ENCODE measurements at places on chromosomes 4 and X.

DNA sequence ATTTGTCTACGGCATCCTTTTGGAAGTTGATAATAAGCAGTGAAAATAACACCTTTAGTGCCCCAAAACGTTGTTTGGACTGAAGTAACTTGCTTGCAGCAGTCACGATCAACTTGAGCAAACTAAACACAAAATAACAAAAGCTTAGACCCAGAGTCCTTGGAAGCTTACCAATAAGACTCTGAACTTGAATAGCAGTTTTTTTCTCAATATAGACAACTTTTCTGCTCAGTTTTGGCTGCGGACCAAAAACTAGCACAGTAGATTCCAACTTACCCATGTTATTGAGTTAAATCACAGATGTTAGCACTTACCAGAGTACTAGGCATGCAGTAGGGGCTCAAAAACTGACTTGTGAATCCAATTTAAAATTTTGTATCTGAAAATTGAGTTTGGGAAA is 746.9 kb downstream of the PCDH19 start:
- DNase-seq = no peak

DNA sequence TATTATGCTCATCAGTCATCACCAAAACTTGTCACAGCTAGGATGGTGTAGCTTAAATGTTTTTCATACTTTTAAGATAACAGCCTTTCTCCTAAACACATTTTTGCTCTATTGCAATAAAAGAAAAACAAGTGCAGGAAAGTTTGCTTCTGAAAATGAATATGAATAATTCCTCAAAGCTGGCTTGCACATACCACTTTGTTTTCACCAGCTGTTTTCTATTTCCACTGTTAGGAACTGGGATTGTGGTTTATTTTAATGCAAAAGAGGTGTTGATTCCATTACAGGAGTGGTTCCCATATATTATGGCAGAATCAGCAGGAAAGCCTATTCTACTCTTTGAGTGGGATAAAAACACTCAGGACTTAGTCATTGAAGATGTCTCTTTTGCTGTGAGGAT is 145.9 kb downstream of the PPA2 start:
- no peak for DNase-seq

DNA sequence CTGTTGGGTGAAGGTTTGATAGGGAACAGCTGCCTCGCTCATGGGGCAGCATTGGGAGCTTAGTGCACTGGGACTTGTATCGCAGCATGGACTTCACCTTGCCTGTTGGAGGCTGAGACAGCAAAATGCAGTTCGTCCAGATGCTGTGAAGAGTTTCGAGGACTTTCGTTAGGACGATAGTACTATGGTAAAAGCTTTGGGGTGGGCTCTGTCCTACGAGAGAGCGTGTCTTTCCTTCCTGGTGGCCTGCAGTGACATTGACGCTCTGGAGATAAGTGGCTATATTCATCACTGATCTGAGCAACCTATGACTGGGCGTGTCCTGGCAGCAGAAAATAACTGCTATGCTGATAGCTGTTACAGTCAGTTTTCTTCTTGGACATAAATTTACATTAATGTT is 44.8 kb downstream of the ARHGAP10 start:
- no peak for DNase-seq

- DNase-seq = no peak
These were observed 43.6 kb upstream of the IL1RAPL2 start for GRCh38 chrX:104522386-104522785.

GRCh38 chr4:153398713-153399112 is 54.2 kb downstream of the MND1 start:
- DNase-seq = no peak

DNA sequence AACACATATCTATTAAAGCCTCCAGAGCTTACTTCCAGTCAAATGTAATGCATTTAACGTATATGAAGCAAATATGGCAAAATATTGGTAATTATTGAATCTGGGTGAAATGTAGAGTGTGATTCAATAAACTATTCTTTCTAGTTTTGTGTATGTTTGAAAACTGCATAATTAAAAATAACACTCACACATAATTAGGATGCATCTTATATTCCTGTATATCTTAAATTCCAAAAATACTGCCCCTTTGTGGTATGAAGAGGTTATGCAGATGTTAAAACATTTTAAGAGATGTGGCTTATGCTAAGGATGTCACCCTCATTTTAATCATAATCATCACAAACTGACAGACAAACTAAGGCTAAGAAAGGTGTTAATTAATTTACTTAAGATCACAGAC is 182.9 kb downstream of the COX18 start:
- no peak for DNase-seq

- no peak for DNase-seq
These were observed 1511.1 kb downstream of the TECRL start for GRCh38 chr4:62898115-62898514.

DNA sequence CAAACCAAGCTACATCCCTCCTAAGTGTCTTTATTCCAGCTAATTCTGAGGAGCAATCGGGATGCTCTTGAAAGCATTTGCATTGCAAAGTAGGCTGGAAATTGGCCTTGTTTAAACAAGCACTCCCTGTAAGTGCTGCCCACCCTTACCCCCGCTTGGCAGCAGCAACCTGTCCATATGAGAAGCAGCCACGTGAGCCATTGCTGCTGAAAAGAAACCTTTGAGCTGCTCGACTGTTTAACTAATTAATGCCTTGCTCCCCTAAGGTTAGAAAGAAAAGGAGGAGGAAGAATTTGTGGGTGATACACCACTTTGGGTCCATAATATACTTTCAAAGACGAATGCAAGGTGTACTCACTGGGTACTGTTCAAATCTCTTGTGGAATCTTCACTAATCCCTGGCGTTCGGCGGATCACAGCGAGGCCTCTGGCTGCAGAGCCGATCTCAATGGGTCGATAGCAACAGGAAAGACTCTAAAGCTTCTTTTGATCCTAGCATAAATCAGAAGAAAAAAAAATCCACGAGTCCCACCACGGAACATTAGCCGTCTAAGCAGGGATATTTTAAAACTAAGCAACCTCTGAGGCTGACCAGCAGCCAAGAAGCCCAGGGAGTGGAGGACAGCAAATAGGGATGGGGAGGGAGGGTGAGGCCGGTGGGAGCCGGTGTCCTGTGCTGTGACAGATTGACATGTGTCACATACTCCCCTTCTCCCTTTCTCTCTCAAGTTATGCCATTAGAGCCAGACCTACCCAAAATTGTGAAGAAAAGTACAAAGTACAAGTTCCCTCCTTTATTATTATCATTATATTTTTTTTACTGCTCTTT is 37.2 kb upstream of the MGST2 start:
- no peak for DNase-seq

- no peak for DNase-seq
These were observed 124.8 kb downstream of the ANTXR2 start for GRCh38 chr4:79948261-79948660.

DNA sequence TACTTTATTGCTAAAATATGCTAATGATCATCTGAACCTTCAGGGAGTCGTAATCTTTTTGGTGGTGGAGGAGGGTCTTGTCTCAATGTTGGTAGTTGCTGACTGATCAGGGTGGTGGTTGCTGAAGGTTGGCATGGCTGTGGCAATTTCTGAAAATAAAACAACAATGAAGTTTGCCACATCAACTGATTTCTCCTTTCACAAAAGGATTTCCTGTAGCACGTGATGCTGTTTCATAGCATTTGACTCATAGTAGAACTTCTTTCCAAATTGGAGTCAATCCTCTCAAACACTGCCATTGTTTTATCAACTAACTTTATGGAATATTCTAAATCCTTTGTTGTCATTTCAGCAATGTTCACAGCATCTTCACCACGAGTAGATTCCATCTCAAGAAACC is 19.3 kb downstream of the DDIT4L start:
- no peak for DNase-seq

- DNase-seq = peak; percentile 81
These were observed at the start of gene HCFC1 for GRCh38 chrX:153971450-153972367. Gene HCFC1 (minus strand): TSS chrX:153971818. CDS start chrX:153970840, 978 bp downstream.

- no peak for DNase-seq
These were observed 51.6 kb upstream of the STOX2 start for GRCh38 chr4:183853548-183853940.

DNA sequence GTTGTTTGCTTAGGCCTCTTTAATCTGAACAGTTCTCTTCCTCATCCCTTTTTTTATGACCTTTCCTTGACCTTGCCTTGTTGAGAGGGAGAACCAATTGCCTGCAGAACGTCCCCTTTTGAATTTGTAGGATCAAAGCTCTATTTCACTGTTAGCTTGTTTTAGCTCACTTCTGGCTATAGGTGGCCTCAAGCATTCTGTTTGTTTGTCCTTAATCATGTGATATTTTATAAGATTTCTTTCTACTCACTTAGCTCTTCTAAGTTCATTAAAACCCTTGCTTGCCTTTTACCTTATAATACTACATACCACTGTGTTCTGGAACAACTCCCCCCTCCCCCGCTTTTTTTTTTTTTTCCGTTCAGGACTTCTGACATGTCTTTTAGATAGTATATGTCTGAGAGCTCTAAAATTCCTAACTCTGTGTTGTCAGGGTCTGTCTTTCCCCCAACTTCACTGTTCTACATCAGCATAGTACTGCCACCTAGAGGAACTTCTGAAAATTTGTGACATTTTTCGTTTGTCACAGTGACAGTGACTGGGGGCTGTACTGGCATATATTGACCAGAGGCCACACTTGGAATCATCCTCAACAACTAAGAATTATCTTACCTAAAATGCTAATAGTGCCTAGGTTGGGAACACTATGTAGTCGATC is 128.5 kb downstream of the LARP7 start:
- no peak for DNase-seq

DNA sequence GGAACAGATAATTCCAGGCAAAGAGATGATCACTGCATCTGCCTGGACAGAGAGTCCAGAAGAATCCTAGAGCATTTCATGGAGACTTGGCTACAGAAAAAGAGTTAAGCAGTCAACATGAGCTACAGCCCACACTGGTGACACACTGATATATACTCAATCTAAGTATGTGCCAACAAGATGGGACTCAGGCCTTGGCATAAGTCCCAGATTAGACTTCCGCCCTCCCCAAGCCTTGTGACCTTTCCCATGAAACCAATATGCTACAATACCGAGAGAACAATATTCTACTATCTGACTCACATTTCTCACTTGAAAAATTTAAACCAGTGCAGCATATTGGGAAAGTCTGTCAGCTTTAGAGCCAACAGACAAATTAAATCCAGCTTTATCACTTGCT is 65.7 kb upstream of the SLITRK2 start:
- DNase-seq = peak; percentile 20

DNA sequence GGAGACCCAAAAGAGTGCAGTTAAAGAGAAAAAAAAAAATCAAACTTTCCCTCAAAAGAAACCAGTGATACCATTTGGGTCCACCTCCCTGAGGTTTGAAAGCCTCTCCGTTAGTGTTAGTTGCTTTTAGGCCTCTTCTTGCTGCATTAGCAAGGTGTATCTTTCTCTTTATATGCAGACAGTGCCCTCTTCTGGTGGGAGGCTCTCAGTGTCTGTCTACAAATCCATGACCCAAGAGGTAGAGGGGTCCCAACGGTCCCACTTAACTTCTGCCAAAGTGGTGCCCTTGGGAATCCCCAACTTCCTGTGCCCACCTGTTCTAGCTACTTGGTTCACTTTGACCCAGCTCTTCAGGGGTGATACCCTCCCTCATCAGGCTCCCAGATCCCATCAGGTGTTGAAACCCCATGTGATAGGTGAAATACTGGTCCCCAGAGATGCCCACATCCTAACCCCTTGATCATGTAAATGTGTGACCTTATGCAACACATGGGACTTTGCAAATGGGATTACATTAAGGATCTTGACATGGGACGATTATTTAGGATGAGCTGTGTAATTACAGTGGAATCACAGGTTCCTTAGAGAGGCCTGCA is 63.7 kb upstream of the CD99 start:
- DNase-seq = no peak

- DNase-seq = no peak
These were observed 80.8 kb upstream of the IQCM start for GRCh38 chr4:149896432-149896831.

DNA sequence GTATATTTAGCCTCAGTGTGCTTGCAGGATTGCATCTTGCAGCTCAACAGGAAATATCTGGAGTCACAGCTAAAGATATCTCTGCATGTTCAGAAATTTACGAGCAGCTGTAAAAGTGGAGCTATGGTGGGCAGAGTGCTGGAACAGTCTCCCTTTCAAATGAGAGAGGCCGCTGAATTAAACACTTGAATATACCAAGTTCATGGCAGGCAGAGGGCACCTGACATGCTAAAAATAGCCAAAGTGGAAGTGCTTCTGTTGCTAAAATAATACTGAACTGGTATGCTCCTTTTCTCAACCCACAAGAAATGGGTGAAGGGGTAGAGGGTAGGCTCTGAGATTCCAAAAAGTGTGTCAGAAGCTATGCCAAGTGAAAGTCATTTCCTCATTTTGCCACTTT is 98.1 kb downstream of the MGST2 start:
- no peak for DNase-seq

DNA sequence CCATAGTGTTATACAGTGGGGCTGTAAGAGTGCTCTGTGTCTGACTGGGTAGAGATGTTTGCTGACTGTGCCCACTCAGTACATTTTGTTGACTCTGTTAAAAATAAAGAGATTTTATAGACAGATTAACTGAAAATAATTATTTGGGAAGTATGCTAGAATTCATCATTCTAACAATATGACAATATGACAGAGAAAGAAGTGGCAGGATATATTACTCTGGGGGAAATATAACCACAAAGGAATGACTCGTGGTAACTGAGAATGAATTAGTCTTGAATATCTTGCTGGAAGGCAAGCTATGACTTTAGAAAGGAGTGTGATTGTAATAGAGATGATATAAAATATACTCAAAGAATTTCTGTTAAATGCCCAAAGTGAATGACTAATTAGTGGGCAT is 46.8 kb downstream of the TMEM165 start:
- no peak for DNase-seq

DNA sequence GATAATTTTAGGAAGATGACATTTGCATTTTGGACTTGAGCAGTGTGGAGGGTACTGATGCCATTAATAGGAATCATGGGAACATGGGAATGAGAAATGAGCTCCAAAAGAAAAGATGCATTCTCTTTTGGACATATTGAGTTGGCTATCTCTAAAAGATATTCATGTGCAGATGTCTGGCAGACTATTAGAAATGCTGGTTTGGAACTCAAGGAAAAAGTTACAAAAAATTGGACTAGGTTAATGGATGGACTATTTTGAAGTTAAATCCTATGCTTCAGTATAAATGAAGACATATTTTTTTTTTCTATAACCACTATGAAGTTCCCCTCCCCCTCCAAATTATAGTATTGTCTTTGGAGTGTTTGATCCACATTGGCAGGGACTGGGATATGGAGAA is 3.6 kb upstream of the LIMCH1 start:
- DNase-seq = no peak

- DNase-seq = no peak
These were observed 226.1 kb downstream of the QDPR start for GRCh38 chr4:17285747-17286146.

Data from brain pericyte (primary cell).